ENCODE measurements at places on chromosomes 4 and X.

GRCh38 chr4:38013461-38014366 lies 53.5 kb downstream of the PTTG2 start:
- no peak for DNase-seq

DNA sequence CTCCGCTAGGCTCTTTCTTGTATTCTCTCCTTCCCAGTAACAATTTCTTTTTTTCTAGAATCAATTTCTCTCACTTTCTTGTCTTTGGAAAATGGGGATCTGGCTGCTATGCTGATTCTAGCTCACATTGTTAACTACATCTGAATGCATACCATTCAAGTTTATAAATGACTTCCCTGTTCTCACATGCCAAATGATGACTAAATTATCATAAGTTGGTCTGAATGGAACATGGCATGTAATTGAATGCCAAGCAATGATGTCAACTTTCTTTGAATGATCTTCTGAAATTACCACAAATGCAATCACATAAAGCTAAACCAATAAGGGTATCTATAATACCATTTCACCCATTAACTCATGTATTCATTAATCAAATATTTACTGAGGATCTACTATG lies 2.7 kb upstream of the ITM2A start:
- no peak for DNase-seq

DNA sequence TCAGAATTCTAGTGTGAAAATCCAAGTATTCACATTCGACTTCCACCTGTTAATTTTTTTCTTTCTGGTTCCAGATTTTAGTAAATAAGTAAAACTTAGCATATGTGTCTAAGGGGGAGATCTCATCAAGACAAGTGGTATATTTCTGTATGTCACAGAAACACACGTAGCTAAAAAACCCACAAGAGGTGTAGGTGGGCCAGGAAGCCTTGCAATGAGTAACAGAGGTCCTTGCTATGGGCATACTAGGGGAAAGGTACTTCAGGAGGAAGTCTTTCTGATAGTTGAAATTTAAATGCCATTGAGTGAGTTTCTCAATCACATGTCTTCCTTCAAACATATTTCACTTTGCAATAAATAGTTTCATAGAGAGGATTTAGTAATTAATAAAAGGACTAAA lies 315.8 kb downstream of the MID1IP1 start:
- no peak for DNase-seq

DNA sequence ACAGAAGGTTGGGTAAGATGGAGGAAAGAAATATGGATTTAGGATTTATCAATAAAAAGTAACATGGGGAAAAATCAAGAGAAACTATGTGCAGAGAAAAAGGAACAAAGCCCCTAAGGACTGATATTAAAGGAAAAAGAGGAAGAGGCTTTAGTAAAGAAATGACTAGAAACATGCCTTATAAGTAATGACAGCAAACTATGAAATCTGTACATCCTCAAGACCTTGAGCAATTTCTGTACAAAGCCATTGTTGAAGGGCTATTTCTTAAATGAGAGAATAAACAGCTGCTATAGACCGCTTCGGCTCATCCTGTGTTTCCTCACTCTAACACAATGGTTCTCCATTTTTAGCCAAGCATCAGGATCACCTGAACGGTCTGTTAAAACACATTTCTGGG lies 180.3 kb upstream of the ATOH1 start:
- no peak for DNase-seq

- no peak for DNase-seq
These were observed 7.5 kb downstream of the APEX2 start for GRCh38 chrX:55007656-55008055.

DNA sequence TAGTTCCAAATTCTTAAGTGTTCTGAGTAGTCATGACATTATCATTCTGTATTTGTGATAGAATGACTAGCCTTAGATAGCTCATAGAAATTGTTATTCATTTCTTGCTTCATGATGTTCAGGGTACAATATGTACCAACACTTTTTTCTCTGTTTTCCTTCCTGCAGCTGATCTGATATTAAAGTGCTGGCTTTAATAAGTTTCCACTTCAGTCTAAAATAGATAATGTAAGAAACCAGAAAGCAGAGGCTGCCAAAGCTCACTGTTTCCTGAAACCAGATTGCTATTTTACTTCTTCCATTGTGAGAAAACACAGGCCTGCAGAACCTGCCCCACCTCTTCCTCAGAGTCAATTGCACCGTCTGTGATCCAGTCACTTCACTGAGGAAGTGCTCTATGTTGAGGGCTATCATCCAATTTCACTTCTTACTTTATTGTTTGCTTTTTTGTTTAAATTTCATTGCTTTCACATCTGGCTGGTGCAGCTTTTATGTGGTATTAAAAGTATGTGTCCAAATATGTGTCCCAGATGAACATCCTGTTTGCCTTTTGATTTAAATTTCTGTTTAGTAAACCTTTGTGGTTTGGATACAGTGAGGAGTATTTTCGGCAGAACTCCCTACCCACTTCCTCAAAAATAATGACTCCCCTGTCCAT lies 652.1 kb downstream of the ANKRD50 start:
- no peak for DNase-seq

DNA sequence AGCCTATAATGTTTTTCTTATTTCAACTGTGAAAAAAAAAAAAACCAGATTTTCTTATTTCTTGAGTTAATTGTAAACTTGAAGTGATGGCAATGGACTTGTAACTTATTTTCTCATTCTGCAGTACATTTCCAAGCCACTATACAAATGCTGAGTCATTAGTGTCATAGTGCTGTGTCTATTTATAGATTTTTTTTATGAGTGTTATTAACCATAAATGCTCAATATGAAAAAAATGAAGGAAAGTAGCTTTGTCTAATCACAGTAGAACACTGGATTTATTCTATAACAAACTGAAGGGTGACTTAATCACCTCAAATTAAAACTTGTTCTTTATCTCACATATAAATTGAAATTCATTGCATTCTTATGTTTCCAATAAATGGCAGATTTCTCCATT lies 718.6 kb downstream of the CCSER1 start:
- DNase-seq: no peak

DNA sequence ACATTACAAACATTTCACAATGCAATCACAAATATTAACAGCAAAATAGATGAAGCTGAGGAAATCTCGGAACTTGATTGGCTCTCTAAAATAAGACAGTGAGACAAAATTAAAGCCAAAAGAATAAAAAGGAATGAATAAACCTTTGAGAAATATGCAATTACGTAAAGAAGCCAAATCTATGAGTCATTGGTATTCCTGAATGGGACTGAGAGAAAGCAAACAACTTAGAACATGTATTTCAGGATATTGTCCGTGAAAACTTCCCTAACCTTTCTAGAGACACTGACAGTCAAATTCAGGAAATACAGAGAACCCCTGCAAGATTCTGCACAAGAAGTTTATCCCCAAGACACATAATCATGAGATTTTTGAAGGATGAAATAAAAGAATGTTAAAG lies 48.4 kb upstream of the SPANXN2 start:
- no peak for DNase-seq

DNA sequence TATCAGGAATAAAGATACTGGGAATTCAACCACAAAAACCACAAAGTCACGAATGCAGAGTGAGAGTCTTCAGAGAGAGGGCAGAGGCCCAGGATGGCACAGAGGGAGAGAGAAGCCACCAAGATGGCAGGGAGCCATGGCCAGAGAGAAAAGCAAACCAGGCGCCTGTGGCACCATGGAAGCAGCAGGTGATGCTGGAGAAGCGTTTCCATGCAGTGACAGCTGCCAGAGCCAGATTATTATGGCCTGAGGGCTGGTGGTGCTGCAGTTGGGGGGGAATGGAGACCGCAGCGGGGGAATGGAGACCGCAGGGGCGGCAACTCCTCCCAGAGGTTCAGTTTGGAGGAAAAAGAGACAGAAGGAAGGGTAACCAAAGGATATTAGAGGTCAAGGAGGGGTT lies 5.8 kb downstream of the TAFAZZIN start:
- no peak for DNase-seq

DNA sequence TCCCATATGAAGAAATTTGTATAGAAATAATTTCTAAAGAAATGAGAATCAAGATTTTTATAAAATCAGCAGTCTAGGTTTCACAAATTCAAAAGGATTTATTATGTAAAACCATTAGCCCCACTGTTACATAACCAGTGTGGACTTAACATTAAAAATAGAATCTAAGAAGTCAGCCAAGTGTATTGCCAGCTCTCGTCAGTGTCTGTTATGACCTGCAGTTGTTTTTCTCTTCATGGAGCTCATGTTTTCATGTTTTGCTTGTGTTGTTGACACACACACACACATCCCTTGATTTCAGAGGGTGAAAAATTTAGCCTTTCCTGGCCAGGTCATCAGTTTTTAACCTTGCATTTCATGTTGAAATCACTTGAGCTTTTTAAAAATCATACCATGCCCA lies 39.5 kb downstream of the USP38 start:
- DNase-seq: no peak

GRCh38 chr4:845836-846251 lies 19.9 kb upstream of the CPLX1 start:
- no peak for DNase-seq

GRCh38 chr4:41385481-41385880 lies 128.8 kb downstream of the UCHL1 start:
- no peak for DNase-seq

DNA sequence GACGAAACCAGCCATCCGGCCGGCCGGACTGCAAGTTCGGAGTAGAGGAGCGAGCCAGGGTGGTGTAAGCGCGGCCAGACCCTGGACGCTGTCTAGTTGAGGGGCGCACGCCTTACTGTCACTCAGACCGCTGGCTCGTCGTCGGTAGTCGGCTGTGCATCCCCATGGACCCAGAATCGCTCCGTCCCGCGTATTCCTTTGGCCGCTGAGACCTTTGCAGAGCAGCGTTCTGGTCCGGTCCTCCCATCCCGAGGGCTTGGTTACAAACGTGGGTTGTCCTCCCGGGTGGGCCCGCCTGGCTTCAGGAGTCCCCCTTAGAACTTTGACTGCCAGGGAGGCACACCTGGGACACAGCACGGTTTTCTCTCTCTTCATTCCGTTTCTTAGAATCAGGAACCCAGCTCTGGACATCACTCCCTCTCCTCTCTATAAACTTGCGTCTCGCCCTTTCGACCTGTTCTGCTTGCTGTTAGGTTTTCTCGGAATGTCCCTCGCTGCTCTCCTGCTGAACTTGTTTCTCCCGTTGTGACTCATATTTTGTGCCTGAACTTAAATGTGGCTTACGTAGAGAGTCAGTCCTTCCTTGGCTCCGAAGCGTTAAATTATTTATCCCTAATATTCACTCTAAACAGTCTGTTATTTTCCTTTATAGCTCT lies 672 bp downstream of the PGM2 start:
- no peak for DNase-seq

All from activated CD4-positive, CD25-positive, alpha-beta regulatory T cell (primary cell).